ENCODE measurements at places on chromosomes 13 and 19.

GRCh38 chr19:5753743-5754142, 30.8 kb downstream of the PRR22 start:
- H3K36me3 ChIP-seq, result no peaks in the 10 kb centered on the region
- no peak overlapping the region for H3K27ac ChIP-seq
- H3K4me1 ChIP-seq, result no peaks in the 10 kb centered on the region

DNA sequence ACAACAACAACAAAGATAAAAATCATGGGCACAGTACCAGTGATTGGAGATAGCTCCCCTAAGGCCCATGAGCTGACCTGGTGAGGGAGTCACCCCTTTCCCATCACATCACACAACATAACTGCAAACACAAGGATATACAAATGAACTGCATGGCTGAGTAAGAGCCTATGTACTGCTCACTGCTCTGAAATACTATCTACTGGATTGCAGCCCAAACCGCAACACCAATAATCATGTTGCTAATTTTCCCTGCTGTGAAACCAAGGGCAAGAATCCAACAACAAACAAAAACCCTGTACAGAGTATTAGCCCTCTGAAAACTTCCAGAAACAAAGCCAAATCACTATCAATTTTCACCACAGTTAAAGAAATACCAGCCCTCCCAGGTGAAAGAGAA, 1893.2 kb downstream of the PCDH9 start:
- H3K27me3 ChIP-seq, result no peaks in the 10 kb centered on the region
- H3K36me3 ChIP-seq, result no peaks in the 10 kb centered on the region
- no peak overlapping the region for H3K4me3 ChIP-seq
- no peaks in the 10 kb centered on the region for H3K4me1 ChIP-seq
- H3K27ac ChIP-seq, result no peak overlapping the region

DNA sequence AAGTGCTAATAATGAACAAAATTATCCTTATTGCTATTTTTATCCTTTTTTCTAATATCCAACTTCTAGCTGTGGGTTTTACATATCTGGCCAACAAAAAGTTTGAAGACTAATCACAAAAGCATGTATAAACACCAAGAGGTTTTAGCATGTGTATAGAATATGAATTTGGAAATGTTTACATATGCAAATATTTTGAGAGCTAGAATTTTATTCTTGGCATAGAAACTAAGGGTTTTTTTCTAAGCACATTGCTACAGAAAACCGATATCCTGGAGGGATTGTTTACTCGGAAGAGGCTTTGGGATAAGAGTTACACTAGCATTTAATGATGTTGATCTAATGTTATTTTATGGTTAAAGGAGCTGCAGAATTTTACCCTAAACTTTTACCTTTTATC, 392.1 kb downstream of the EFNB2 start:
- no peak overlapping the region for H3K4me3 ChIP-seq
- no peak overlapping the region for H3K27ac ChIP-seq
- no peaks in the 10 kb centered on the region for H3K4me1 ChIP-seq
- H3K27me3 ChIP-seq, result no peaks in the 10 kb centered on the region
- no peak for DNase-seq

GRCh38 chr19:2236064-2236313, 140 bp downstream of the PLEKHJ1 start:
- no peak for DNase-seq
- H3K27me3 ChIP-seq, result no peaks in the 10 kb centered on the region
- peak overlapping the region; percentile 99 for H3K4me3 ChIP-seq
- peaks cover 5% of the 10 kb centered on the region for H3K36me3 ChIP-seq
- peak overlapping the region; percentile 94 for H3K27ac ChIP-seq

GRCh38 chr13:46846726-46847125, 49.8 kb upstream of the ESD start:
- peaks cover 15% of the 10 kb centered on the region for H3K4me1 ChIP-seq
- no peak overlapping the region for H3K27ac ChIP-seq

Data from GM12878 (cell line).